ENCODE measurements at places on chromosomes 3 and 15.

DNA sequence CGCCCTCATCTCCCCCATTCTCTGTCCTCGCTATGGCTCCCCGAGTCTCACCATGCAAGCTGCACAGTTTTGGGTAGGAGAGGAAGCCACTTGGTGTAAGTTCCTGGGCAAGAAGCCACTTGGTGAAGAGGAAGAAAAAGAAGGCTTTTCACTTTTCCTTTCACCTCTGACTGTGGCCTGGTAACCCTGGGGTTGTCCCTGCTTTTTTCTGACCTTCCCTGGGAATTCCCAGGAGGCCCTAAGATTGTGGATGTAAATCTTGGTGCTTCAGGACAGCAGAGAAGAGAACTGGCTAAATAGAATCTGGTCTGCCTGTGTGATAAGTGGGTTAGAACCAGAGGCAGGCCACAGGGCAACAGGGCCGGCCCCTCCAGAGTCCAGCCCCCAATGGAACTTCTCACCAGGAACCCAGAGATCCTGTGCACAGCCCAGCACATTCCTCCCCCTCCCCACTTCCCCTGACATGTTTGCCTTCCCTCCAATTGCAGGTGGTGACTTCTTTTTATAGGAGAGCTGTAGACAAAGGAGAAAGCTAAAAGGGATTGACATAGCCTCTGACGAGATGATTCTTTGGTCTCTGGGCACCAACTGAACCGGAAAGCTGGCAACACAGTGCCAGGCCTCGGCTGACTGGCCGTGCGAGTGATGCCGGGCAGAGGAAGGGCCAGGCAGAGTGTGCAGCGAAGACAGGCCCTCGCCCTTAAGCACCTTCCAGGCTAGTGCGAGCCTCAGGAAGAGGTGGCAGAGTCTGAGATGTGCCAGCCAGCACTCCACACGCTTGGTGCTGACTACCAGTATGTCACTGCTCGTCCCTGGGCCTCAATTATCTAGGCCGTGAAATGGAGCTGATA is 19.4 kb upstream of the SKOR1 start:
- DNase-seq = no peak

GRCh38 chr3:72797773-72798543 is 50.3 kb downstream of the SHQ1 start:
- DNase-seq = no peak

DNA sequence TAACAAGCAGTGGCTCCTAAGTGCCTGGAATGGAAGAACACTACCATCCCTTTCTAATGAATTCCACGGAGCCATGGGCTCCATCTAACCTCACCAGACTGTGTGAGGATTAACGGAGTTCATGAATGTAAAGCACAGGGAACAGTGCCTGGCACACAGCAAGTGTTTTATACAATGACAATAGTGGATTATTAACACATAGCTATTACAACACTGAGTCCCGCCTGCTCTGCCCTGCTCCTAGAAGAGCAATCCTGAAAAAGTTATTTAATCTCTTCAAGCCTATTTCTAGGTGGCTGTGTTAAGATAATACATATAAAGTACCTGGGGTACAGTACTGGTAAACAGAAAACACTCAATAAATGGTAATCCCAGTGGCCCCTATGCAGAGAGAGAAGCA is 51.4 kb downstream of the RYK start:
- DNase-seq = no peak

DNA sequence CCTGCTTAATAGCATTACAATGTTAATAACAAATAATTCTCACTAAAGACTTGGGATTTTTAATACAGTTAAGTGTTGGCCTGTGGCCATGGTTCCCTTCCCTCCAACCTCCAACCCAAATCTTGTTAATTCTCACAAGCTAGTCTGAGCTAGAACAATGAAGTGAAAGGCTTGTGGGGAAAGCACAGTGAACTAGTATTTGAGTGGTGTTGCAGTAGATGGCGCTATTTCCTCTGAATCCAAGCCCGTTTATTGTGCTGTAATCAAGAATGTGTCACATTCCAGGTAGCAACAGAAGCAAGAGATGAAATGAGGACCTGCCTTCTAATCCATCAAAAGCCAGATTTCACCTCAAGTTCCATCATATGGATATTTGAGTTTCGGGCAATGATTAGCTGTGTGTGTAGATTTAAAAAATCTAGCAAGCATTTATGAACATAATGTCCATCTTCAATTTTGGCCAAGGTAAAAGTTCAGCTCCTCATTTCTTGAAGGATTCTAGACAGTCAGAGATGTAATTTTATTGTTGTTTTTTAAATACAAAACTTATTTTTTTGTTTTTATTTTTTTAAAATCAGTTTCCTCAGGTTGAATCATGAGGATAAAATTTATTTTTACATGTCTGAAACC is 160.7 kb downstream of the SQOR start:
- DNase-seq = no peak

- no peak for DNase-seq
Observed at GRCh38 chr15:65196637-65197336, 11.6 kb upstream of the CLPX start.
